ENCODE measurements at places on chromosomes 1 and 21. TPM values are rescaled to one million over a fixed set of nuclear protein-coding genes. Genes with fewer than 3 reads are reported as not detected.

GRCh38 chr1:176858433-176858916 is 306.0 kb downstream of the ASTN1 start:
- DNase-seq: no peak
- peaks cover 19% of the 10 kb centered on the region for H3K4me1 ChIP-seq
- H3K36me3 ChIP-seq: no peaks in the 10 kb centered on the region
- 0 out of 2 replicates have a peak, but pooled peaks cover 3% of the 10 kb centered on the region for H3K27me3 ChIP-seq
- peak overlapping the region; percentile 20 for H3K27ac ChIP-seq
- no peak overlapping the region for H3K4me3 ChIP-seq

- H3K27ac ChIP-seq: no peak overlapping the region
- H3K4me1 ChIP-seq: peaks cover 14% of the 10 kb centered on the region
- DNase-seq: peak; percentile 43
- no peak overlapping the region for H3K4me3 ChIP-seq
- H3K36me3 ChIP-seq: no peaks in the 10 kb centered on the region
Observed at GRCh38 chr1:183711741-183712361, 58.7 kb upstream of the APOBEC4 start.

DNA sequence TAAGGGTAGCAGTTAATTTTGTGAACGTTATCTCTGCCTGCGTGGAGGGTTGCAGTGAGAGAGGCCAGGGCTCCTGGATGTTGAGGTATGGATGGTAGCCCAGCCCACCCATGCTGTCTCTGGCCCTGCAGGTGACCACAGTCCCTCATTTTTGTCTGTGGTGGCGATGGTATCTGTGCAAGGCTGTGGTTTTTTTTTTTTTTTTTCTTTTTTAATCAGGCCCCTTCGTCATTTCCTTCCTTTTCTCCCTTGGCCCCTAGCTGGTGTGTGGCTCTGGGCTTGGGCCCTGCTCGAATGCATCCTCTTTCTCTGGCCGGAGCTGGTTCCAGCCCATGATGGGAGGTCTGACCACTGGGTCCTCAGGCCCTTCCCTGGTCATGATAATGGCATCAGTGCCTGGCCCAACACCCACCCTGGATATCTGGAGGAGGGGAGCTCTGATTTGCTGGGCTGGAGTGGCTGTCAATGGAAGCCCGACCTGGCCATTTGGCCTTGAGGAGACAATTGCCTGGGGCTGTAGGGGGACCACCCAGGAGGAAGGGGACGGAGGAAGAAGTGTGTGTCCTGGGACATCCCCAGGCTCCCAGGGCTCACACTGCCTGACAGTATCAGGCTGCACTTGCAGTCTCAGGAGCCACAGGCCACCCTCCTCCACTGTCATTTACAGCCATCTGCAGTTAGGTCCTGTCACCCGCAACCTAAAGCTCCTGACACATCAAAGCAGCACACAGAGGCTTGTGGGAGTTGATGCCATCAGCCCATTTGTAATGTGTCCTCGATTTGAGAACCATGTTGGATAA is 8.1 kb upstream of the RNF187 start:
- H3K27me3 ChIP-seq: no peaks in the 10 kb centered on the region
- peak; percentile 78 for DNase-seq
- H3K4me1 ChIP-seq: peaks cover 23% of the 10 kb centered on the region
- H3K4me3 ChIP-seq: no peak overlapping the region

NCF2 gene
- total RNA-seq: not detected

DNA sequence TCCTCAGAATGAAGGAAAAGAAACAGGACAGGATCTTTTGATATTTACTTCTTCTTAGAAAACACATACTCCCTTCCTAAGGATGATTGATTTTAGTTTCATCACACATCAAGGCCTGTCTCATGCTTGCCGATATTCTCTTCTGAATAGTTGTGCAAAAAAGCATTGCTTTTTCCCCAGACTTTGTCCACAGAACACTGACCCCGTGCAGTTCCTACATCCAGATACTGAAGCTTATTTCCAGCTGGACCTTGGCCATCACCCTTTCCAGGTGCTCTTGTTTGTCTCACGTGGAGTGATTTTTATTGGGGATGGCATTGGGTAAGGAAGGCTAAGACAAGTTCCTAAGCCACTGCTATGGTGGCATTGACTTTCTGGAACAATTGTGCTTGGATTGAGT is 197.3 kb upstream of the HOOK1 start:
- no peaks in the 10 kb centered on the region for H3K36me3 ChIP-seq
- H3K4me3 ChIP-seq: no peak overlapping the region
- no peak overlapping the region for H3K27ac ChIP-seq
- no peaks in the 10 kb centered on the region for H3K27me3 ChIP-seq

GRCh38 chr1:177847843-177848242 is 122.0 kb downstream of the SEC16B start:
- DNase-seq: peak; percentile 29
- no peaks in the 10 kb centered on the region for H3K27me3 ChIP-seq
- H3K36me3 ChIP-seq: no peaks in the 10 kb centered on the region
- peaks cover 21% of the 10 kb centered on the region for H3K4me1 ChIP-seq
- no peak overlapping the region for H3K4me3 ChIP-seq
- peak overlapping the region; percentile 56 for H3K27ac ChIP-seq

GRCh38 chr1:46423574-46424240 is 29.6 kb downstream of the FAAH start:
- no peaks in the 10 kb centered on the region for H3K4me1 ChIP-seq
- no peak overlapping the region for H3K4me3 ChIP-seq
- H3K27me3 ChIP-seq: peaks cover 16% of the 10 kb centered on the region
- no peaks in the 10 kb centered on the region for H3K36me3 ChIP-seq

DNA sequence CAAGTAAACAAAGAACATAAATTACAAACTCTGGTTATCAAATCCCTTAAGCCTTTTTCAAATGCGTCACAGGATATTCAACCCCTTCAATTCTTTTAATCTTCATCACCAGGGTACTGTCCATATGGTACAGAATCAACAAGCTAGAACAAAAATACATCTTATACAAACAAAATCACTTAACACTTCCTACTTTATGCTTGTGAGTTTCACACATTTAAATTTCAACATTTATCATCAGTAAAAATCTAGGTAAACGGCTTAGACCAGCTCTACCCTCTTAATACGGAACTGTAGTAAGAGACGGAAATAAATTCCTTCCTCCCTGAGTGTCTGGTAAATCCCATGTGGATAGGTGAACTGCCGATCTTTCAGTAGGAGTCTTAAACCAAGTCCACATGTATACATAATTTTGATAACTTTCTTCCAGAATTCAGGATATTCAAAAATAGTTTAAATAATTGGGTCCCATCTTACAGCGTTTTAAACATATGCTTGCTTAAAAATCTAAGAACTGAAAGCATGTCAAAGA is 1.0 kb downstream of the CCDC181 start:
- no peak overlapping the region for H3K4me3 ChIP-seq
- H3K4me1 ChIP-seq: peaks cover 3% of the 10 kb centered on the region
- H3K36me3 ChIP-seq: no peaks in the 10 kb centered on the region
- H3K27me3 ChIP-seq: peaks cover 21% of the 10 kb centered on the region

DNA sequence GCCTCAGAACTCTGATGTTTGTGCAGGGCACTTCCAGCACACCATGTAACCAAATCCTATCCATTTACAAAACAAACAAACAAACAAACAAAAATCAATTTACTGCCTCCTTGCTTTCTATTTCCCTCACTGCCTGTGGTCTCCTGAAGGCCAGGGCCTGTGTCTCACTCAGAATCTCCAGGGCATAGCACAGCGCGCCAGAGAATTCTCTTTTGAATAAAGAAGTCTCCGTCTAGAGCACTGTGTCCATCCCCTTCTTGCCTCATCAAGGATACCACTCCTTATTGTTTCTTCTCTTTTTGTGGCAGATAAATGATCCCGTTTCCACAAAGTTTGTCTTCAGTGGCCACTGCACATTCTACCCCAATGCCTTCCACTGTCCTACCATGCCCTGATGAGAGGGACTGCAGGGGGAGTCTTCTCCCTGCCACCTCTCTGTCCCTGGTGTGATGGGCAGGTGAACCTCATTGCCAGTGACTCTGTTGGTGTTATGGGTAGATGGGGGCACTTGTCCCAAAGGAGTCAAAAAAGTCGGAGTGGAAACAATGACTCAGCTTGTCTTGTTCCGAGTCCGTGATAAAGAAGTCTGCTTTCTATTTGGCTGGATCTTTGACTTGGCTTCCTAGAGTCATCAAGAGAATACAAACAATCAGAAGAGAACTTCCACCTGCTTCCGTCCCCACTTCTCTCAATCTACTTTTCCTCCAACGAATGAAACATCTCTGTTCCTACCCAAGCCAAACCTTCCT is 30.0 kb downstream of the XCL2 start:
- no peaks in the 10 kb centered on the region for H3K36me3 ChIP-seq
- no peak overlapping the region for H3K4me3 ChIP-seq
- no peaks in the 10 kb centered on the region for H3K4me1 ChIP-seq
- no peak overlapping the region for H3K27ac ChIP-seq
- H3K27me3 ChIP-seq: no peaks in the 10 kb centered on the region

FRRS1 gene
- total RNA-seq: 4.0 TPM

SPRR4 gene
- not detected for total RNA-seq

GRCh38 chr21:42155045-42155855 is 63.7 kb upstream of the ABCG1 start:
- DNase-seq: peak; percentile 38
- H3K36me3 ChIP-seq: no peaks in the 10 kb centered on the region
- H3K4me3 ChIP-seq: no peak overlapping the region
- 0 out of 2 replicates have a peak, but pooled peaks cover 3% of the 10 kb centered on the region for H3K4me1 ChIP-seq
- H3K27ac ChIP-seq: no peak overlapping the region
- no peaks in the 10 kb centered on the region for H3K27me3 ChIP-seq

GRCh38 chr1:6868660-6869380 is 83.6 kb downstream of the CAMTA1 start:
- H3K27ac ChIP-seq: peak overlapping the region; percentile 83
- H3K36me3 ChIP-seq: no peaks in the 10 kb centered on the region
- H3K4me3 ChIP-seq: no peak overlapping the region

DNA sequence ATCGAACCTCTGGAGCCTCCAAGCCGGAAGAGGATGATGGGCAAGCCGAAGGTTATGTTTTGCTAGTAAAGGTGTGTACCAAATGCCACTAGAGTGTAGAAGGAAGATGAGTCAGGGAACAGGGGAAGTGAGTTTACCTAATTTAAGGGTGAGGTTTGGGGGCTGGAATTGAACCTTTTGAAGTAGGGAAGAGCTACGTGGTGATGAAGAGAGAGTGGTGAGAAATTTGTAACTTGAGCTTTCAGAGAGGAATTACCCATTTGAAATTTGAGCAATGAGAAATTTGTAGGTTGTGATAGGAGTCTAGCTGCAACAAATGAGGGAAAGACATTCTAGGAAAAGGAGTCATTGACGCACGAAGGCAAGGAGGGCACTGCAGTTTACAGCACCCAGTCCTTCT is 70.0 kb upstream of the TENT5C start:
- H3K27me3 ChIP-seq: no peaks in the 10 kb centered on the region
- H3K27ac ChIP-seq: no peak overlapping the region
- DNase-seq: no peak
- no peak overlapping the region for H3K4me3 ChIP-seq

GRCh38 chr1:230594214-230594773 is 48.0 kb upstream of the COG2 start:
- no peaks in the 10 kb centered on the region for H3K36me3 ChIP-seq
- H3K27me3 ChIP-seq: no peaks in the 10 kb centered on the region
- H3K27ac ChIP-seq: no peak overlapping the region
- H3K4me3 ChIP-seq: no peak overlapping the region

REG4 gene
- total RNA-seq: not detected

OR2T33 gene
- not detected for total RNA-seq

Data from SJSA1 (cell line).